Tongue (tissue), 3 donors: ENCODE measurements at places on chromosomes 2 and 18.
A peak's percentile ranks its signal among the peaks of the same experiment; 100 is the strongest.

- DNase-seq = peak; percentile 46
Observed at GRCh38 chr18:37182340-37183135, 353.6 kb downstream of the KIAA1328 start.

- no peak for DNase-seq
Observed at GRCh38 chr2:69773206-69773605, 31.3 kb downstream of the ANXA4 start.

GRCh38 chr2:119680457-119681202, 1.6 kb downstream of the TMEM177 start:
- no peak for DNase-seq

DNA sequence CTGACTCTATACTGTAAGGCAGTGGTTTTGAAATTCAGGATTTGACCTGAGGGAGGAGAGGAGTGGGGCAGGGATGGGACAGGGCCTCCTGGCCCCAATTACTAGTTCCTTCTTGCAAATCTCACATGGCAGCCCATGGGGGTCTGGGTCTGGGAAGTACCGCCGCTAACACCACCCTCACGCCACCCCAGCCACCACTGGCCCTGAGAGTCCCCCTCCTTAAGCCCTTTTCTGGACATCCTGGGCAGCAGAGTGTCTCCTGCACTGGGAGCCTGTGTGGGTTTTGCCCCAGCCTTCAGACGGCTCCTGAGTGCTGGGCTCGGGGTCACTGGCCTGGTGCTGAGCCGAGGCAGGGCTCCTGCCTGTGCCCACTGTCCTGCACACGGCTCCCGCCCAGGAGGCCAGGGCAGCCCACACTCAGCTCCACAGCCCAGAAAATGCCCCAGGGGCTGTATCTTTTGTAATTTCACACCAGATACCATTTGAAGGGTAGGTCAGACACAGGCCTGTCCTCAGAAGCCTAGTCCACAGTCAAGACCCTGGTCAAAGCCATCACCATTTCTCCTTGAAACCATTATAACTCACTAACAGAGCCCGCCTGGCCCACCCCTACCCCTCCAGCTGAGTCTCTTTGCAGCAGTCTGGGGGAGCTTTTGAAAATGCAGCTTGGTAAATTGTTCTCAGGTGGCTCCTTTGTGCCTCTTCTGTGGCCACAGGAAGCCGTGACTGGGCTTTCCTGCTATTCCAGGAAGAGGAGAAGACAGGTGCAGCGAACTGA, 55.1 kb downstream of the CYP27C1 start:
- DNase-seq = no peak

- no peak for DNase-seq
Observed at GRCh38 chr2:32838418-32838817, 108.3 kb upstream of the LTBP1 start.

DNA sequence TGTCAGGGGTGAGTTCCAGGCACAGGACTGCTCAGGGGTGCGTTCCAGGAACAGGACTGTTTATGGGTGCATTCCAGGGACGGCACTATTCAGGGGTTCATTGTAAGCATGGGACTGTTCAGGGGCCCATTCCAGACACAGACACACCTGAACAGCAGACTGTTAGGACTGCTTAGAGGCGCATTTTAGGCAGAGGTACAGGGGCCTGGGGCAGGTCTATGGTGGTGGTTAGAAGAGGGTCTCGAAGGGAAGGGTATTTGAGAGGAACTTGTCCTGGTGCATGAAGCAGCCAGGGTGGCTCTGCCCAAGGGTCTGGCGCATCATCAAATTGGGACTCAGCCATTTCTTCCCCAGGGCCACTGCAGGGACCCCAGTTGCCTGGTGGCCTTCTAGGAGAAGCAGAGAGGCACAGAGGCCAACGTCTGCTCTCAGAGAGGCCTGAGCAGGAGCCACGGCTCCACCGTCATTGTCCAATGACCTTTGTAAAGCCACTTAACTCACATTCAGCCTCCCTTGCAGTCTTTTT, 14.8 kb upstream of the MLPH start:
- DNase-seq = no peak

DNA sequence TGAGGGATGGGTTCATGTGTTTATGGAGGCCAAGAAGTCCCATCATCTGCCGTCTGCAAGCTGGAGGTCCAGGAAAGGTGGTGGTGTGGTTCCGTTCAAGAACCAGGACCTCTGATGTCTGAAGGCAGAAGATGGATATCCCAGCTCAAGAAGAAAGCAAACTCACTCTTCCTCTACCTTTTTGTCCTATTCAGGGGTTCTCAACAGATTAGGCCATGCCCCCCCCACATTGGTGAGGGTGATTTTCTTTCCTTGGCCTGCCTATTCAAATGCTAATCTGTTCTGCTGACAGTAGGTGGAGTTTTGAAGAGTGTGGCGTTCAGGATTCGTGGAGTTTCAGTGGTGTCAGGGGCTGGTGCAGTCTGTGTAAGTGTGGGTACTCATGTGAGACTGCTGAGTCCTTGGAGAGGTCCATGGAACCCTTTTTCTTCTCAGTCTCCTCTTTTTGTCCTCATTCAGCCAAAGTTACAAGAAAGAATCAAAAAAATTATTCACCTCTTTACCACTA, 5.9 kb downstream of the MSL3B start:
- no peak for DNase-seq

GRCh38 chr2:86492048-86492453, 50.9 kb downstream of the KDM3A start:
- DNase-seq = peak; percentile 87

DNA sequence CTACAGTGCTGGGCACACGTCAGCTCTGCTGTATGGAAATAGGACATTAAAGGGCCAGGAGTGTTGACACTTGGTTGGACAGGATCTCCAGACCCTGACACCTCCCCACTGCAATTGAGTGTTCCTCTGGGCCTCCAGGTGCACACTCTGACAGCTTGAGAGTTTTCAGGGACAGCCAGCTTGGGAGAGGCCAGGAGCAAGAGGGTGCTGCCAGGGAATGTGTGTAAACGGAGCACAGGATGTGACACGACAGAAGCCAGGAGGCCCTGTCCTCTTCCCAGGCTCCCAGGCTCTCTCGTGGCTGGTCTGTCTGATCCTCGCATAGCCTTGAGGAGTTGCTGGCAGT, 318.1 kb upstream of the HS6ST1 start:
- no peak for DNase-seq

DNA sequence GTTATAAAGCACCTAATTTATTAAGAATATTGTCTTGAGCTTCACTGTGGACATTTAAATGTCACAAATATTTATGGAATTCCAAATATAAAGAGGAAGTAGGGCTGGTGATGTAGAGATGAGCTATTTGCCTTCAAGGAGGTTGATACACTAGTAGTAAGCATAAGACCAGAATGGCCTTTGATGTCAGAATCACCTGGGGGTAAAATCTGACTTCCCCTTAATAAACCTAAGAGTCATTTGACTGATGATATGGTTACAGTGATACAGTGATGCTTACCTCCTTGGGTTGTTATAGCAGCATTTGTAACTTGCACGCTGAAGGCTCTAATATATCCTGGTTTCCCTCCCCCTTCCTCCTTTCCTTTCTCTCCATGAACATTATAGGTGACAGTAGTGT, 143.7 kb downstream of the CERS6 start:
- DNase-seq = no peak

DNA sequence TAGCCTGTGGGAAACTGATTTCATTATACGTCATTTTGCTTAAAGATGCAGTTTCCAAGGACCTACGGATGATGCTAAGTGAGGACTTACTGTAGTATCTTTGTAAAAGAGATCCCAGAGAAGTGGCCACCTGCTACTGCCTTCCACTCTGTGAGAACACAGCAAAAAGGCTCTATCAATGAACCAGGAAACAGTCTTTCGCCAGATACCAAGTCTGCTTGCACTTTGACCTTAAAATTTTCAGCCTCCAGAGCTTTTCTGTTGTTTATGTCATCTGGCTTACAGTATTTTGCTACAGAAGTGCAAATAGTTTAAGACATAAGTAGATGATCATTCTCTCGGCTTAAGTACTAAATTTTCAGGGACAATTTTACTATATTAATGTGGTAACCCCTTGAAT, 847.9 kb upstream of the CHAC2 start:
- DNase-seq = no peak

DNA sequence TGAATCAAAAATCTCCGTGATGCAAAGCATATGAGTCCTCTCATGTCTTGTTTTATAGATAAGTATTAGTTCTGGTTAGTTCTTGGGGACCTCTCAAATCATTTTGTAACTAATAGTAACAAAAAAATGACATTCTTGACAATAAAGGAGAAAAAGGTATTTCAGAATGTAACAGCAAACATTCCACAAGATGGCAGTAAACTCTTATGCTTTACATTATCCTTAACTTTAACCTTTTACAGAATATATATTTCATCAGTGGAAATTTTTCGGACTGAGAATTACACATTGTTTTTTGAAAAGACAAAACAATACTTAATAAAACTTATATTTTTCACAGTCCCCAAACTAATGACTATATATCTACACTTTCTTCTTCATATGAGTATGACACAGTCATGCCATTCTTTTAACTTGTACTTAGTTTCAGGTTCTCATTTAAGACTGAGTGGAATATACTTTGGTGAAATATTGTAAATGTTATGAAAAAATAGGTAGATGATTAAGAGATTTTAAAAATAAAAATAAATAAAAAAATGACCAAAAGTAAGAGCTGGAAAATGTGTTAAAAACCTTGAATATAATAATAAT, 142.9 kb upstream of the NXPH2 start:
- DNase-seq = peak; percentile 43

- DNase-seq = no peak
Observed at GRCh38 chr2:27721335-27721734, 50.2 kb upstream of the MRPL33 start.

- DNase-seq = no peak
Observed at GRCh38 chr18:63267975-63268721, 51.4 kb downstream of the BCL2 start.

- DNase-seq = no peak
Observed at GRCh38 chr2:174717273-174717672, 47.0 kb downstream of the CHRNA1 start.

- DNase-seq = peak; percentile 41
Observed at GRCh38 chr18:44909191-44909719, 228.6 kb downstream of the SETBP1 start.

- no peak for DNase-seq
Observed at GRCh38 chr18:79405781-79406575, 10.2 kb downstream of the NFATC1 start.

- DNase-seq = no peak
Observed at GRCh38 chr2:113281910-113282746, 3.4 kb upstream of the PAX8 start.

- DNase-seq = no peak
Observed at GRCh38 chr2:130376433-130377293, 20.8 kb downstream of the PTPN18 start.

- peak; percentile 38 for DNase-seq
Observed at GRCh38 chr18:27017901-27018500, 152.5 kb upstream of the AQP4 start.

DNA sequence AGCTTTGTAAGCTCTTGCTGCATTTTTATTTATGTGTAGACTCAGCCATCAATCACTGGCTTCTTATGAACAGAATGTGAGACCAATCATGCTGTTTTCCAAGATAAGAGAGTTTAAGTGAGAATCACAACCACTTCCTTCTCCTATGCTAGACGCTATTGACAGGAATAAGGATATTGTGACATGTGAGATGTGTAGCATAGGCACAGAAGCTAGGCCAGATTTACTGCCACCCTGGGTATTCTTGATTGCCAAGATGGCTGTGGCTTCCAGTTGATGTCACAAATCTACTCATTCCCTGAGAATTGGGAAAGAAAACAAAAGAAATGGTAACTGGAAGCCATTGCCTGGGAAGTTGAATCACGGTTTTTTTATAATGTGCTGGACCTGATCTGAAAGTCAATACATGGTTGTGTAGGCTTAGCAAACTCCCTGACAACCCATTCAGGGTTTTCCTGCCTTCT, 49.9 kb downstream of the RAB27B start:
- no peak for DNase-seq

- DNase-seq = no peak
Observed at GRCh38 chr2:141021109-141021508, 1109.7 kb downstream of the LRP1B start.
